GDM1 (cell line): ENCODE measurements at places on chromosomes 5 and 9.

GRCh38 chr5:61389609-61390008 lies 57.6 kb downstream of the ZSWIM6 start:
- DNase-seq: no peak

GRCh38 chr9:75910731-75911130 lies 20.3 kb downstream of the PCSK5 start:
- no peak for DNase-seq

DNA sequence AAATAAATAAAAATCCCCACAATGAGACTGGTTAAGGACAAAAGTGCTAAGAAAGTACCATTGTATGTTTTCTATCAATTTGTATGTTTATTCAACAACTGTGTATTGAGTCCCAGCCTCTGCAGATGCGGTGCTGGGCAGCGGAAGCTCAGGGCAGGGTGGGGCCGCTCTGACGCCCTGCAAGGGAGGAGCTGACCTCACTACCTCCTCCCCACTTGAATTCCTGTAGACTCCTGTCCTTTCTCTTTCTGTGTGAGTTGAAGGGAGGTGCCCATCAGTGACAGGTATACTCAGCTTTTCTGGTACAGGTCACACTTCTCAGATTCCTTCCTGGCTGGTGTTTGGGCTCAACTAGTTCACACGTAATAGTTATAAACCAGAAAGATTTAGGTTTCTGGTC lies 27.0 kb downstream of the ANGPTL2 start:
- DNase-seq: no peak

DNA sequence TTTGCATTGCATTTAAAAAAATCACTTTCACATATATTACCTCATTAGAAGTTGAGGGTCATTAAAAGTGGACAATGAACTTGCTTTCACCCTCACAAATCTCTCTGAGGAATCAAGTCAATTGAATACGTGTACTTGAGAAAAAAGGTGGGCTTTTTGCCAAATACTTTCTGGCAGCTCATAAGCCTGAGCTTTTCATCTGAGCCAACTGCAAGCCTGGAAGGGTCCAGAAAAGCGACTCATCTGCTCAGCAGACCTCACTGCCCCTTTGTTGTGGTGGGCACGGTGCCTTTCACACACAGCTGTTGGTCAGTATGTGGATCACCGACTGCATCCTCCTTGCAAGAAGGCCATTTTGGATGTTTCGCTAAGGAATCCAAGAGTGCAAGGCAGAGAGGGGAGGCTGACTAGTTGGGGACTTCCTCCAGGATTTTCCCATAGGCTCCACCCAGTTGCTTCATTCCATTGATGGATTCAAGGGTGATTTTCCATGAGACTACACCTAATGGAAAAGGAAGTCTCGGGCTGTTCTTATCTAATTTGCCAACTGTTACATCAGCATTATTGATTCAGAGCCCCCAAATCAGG lies 564.7 kb downstream of the PDE4D start:
- no peak for DNase-seq
